ENCODE measurements at places on chromosomes 5 and 9. TPM values are rescaled to one million over a fixed set of nuclear protein-coding genes. Genes with fewer than 3 reads are reported as not detected.
A peak's percentile ranks its signal among the peaks of the same experiment; 100 is the strongest.

- no peak for DNase-seq
Measured at GRCh38 chr5:31888564-31888963, 249.6 kb downstream of the PDZD2 start.

The DIRAS2 gene
- total RNA-seq, result not detected

- DNase-seq, result no peak
Measured at GRCh38 chr5:132466433-132467286, 23.9 kb downstream of the IRF1 start.

DNA sequence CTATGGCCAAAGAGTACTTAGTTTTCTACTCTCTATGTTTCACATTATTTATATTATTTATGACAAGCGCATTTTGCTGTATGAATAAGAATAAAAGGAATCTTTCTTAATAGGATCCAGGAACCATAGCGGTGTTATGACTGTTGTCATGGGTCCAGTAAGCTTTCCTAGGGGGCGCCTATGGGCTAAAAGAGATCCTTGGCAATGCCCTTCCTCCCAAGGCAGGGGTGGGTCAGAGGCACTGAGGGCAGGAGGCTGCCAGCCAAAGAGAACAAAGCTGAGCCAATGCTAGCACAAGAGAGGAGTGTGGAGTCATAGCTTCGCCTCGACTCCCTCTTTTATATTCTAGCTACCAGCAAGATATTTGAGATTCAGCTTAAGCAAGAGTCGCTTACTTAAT lies 98.4 kb upstream of the GNAQ start:
- DNase-seq, result peak; percentile 63

The ANKS6 gene
- total RNA-seq, result 18.0 TPM

DNA sequence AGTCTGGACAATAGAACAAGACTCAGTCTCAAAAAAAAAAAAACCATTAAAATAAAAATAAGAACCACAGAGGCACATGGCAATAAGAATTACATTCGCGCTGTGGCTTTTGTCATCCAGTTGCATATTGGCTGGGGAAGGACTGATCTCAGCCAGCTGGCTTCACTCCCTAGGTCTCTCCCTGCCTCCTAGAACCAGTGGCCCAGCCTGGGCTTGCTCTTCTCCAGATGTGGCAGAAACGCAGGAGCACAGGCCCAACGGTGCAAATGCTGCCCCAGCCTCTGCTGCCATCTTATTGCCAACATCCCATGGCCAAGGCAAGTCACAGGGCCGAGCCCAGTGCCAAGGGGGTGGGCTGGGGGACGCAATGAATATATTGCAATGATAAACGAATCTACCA lies 37.0 kb downstream of the NKX2-5 start:
- DNase-seq, result no peak

The ENTPD8 gene
- total RNA-seq, result not detected

GRCh38 chr5:16592255-16592654 lies 24.5 kb downstream of the RETREG1 start:
- no peak for DNase-seq

GRCh38 chr5:160158087-160158486 lies 38.8 kb upstream of the PWWP2A start:
- DNase-seq, result peak; percentile 42

DNA sequence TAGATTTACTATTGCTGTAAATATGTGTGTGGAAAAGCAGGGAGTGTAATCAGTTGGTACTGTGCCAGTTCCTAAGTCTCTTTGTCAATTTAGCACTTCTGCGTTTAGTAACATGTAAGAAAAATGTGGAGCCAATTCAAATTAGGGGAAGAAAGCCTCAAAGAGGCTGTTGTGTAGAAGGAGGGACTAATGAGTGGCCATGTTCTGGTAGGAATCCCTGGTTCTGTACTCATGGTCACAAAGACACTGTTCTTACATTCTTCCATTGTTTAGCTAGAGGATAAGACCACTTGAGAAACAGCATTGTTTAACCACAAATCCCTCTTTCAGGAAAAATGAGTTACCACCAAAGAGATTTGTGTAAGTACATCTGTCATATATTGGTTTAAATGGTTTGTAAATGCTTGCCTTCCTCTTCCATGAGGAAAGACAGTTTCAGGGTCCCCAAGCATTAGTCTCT lies 14.9 kb downstream of the ARHGEF28 start:
- DNase-seq, result no peak

The OMD gene
- not detected for total RNA-seq

GRCh38 chr9:95055334-95055850 lies 262.1 kb downstream of the FANCC start:
- no peak for DNase-seq

The OTP gene
- not detected for total RNA-seq

The MLANA gene
- not detected for total RNA-seq

- peak; percentile 64 for DNase-seq
Measured at GRCh38 chr5:168946363-168946762, 354.6 kb downstream of the SLIT3 start.

GRCh38 chr5:35819668-35820067 lies 37.0 kb upstream of the IL7R start:
- no peak for DNase-seq

DNA sequence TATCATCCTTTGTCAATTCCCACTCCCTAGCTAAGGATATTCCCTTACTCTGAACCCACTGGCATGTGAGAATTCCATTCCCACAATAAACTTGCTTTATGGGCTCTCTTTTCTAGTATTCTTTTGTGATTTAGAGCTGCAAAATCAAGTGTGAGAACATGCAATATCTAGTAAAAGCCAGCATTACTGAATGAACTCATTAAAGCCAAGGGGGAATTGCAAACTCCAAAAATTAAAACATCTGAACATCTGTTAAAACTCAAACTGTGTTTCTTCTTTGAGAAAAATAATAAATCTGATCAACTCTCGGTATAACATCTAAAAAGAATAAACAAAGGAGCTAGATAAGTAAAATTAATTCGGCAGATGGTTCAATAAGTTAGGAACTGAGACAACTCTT lies 53.1 kb upstream of the MPDZ start:
- no peak for DNase-seq

DNA sequence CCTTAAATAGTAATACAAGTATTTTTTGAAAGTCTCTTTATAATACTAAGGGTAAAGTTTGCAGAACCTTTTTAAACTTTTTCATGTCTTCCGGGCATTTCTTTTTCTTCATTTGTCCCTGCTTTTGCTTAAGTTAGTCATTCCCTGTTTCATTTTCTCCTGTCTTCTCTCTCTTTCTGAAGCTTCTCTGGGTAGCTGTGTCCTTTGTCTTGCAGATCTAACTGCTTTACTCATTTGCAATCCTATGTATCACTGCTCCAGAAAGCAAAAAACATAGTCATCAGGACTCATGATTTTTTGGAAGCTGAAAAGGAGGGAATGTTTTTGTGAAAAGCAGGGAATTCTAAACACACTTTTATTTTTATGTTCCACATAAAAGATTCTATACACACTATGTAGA lies 301.7 kb downstream of the MRPS30 start:
- no peak for DNase-seq
